LoVo (cell line): ENCODE measurements at places on chromosomes 16 and 17.

- no peak for DNase-seq
Observed at GRCh38 chr16:69773260-69773947, 11.3 kb downstream of the WWP2 start.

DNA sequence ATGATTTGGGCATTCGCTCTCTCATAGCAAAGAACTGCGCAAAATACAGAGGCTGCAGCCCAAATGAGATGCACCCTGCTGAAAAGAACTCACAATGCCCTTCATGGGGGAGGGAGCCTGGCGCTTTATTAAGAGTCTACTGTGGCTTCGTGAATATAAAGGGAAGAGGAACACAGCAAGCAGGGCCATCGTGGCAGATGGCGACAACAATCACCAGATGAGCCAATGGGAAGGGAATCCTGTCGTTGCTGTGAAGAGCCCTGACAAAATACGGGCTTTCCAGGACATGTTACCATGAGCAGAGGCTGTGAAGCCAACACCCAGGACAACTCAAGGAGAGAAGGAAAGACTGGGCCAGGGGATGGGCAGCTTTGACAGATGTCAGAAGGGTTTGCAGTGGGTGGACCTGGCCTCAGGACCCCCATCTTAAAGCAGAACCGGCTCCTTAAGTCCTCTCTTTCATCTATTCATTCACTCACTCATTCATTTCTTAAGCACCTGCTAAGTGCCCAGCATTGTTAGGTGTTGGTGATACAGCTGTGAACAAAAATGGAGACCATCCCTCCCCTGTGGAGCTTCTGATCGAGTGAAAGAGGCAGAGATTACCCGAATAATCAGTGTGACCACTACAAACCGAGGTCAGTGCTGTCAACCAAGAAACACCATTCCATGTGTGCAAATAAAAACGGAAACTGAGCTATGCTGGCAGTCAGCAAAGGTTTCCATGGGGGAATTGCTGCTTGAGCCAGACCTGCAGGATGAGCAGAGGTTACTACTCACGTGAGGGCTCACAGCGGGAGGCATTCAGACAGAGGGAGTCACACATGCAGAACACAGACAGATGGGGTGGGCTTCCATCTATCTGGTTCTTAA is 125.8 kb downstream of the DYNLRB2 start:
- DNase-seq = no peak

- no peak for DNase-seq
Observed at GRCh38 chr16:89613231-89613953, at the start of gene DPEP1. Gene DPEP1 (plus strand): TSS chr16:89613642. CDS start chr16:89630411, 16,769 bp downstream.

DNA sequence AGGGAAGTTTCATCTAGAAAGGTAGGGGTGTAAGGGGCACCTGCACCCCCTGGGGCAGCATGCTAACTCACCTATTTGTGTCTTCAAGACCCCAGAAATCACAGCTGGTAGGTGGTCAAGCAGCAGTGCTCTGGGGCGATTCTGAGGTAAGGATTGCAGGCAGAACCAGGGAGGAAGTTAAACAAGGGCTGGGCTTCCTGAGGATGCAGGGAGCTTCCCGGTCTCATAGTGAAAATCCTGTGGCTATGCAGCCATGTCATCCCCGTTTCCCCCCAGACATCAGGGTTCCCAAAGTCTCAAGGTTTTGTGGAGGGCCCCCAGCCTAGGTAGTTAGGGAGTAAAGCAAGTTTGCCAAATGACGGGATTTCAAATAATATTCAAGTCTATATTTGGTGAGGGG is 78.5 kb downstream of the C16orf78 start:
- no peak for DNase-seq

- no peak for DNase-seq
Observed at GRCh38 chr16:6694636-6695035, 638.0 kb upstream of the RBFOX1 start.

DNA sequence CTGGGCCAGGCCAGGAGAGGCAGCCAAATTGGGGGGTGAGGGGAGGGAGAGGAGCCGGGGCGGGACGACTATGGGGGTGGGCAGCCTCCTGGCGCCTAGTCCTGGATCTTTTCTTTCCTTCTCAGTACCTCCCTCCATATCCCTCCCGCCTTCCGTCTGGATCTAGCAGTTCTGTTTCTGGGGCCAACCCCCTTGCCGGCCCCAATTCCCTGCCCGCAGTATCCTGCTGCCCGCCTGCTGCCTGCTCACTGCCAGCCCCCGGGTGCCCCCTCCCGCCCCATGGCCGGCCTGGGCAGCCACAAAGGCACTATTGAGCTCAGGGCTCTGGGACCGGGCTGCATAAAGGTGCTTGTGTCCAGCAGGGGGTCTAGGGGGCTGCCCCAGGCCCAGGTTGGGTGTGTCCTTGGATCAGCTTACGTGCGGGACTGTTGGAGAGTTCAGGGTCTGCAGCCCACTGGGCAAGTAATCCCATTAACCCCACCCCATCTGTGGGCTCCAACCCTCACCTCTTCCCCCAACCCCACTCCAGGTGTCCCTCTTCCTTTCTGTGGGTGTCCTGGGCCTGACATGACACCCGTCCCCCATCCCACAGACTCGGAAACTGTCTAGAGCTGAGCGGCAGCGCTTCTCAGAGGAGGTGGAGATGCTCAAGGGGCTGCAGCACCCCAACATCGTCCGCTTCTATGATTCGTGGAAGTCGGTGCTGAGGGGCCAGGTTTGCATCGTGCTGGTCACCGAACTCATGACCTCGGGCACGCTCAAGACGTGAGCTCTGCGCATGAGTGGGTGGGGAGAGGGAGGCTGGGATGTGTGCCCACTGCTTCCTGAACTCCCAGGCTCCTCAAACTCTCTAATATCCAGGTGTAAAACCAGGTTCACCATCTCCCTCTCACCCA is 2.0 kb downstream of the WNK4 start:
- no peak for DNase-seq

DNA sequence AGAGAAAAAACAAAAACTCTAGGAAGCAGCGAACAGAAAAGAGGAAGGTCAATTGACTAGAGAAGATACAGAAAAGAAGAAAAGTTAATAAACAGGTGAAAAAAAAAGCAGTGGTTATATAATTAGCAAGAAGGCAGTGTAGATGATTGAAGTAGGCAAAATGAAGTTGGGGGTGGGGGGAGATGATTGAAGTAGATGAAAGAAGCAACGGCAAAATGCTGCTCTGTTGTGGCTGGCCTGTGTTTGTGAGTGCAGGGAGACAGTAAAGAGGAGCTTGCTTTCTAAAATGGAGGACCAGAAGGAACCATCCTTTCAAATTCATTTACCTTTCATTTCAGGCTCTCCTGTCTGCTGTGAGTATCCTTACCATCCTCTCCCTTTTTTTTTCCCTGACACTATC is 3.6 kb downstream of the EVI2B start:
- no peak for DNase-seq

- DNase-seq = no peak
Observed at GRCh38 chr16:8588682-8589056, 1.6 kb downstream of the TMEM114 start.

GRCh38 chr17:2347805-2348685 is 10.7 kb downstream of the SGSM2 start:
- DNase-seq = no peak

DNA sequence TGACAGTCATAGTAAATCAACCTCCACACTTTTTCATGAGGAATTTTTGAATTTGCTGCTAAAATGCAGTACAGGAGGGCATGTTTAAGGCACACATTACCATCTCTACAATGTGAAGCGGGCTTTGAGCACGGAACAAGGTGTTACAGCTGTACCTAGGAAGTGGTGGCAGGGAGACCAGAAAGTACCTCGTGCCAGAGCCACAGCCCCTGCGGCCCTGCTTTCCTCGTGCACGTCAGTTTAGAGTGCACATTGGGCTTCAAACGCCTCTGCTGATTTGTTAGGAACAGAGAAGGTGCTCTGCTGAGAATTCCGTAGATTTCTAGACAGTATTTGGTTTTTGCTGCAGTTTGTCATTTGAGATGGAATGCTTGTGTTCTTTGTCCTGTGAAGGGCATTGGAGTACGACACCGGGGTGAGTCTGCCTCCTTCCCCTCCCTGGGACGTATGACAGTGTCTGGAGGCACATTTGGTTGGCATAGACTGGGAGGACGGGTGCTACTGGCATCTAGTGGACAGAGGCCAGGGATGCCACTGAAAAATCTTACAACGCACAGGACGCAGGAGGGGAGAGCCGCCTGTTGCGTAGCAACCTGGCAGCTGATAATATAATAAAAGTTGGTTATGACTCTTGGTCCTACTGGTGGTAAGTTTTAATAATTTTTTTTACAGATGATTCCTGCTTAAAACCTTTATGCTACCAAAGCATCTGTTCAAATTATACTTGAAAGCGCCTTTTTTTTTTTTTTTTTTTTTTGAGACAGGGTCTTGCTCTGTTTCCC is 9.1 kb downstream of the FOXK2 start:
- no peak for DNase-seq

DNA sequence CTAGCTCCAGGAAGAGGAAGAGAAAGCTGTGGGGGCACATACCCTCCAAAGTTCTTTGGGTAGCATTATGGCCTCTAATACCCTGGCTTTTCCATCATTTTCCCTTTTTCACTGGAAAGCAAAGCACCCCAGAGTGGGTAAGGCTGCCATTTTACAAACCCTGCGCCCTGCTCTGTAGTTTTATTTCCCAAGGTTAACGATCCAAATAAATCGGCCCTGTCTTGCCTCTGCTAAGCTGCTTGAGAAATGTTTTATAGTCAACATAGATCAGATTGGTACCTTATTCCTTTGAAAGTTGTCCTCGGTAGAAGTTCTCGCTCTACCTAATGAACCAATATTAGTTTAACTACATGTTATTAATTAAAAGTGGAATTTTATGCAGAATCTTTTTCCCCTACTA is 328.2 kb downstream of the NPIPA8 start:
- no peak for DNase-seq

DNA sequence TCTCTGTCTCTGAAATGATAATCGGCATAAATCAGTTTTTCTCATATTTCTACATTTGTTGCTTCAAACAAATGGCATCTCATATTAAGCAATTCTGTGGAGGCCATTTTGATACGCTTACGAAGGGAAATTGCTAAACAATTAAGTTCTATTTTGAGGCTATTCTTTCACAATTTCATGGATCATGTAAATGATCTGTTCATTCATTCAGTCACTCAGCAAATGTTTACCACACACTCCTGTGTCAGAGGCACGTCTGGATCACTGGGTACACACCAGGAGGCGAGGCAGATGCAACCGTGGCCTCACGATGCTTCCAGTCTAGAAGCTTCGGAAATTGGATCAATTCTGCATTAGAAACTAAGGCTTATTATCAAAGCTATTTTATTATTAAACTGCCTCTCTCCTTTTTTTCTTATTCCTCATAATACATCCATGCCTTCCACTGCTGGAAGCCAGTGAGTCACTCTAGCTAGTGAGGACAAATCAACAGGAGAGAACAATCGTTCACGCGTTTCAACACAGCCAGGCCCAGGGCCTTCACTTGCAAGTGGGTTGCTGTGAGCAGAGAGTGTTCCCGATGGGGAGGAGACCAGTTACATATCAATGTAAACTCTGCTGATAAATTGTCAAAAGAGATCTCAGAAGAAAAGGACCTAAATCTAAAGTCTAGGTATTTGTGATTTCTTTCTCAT is 11.3 kb upstream of the SLC39A11 start:
- DNase-seq = no peak

DNA sequence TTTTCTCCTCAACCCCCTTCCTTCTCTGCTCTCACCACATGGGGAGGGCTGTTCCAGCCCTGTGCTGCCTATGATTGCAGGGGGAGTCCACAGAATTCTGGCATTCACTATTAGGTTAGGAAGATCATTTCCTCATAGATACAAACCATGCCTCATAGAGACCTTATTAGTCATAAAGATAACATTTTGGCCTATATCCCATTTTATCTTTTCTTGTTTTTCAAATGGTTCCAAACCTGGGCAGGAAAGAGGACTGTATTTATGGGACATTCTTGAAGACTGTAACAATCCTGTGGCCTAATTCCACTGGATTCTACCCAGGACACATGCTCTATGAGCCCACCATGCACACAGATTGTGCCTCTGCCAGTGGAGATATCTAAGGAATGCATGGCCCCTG is 51.7 kb downstream of the ASIC2 start:
- DNase-seq = no peak

- no peak for DNase-seq
Observed at GRCh38 chr17:39525801-39526506, 64.7 kb downstream of the CDK12 start.

DNA sequence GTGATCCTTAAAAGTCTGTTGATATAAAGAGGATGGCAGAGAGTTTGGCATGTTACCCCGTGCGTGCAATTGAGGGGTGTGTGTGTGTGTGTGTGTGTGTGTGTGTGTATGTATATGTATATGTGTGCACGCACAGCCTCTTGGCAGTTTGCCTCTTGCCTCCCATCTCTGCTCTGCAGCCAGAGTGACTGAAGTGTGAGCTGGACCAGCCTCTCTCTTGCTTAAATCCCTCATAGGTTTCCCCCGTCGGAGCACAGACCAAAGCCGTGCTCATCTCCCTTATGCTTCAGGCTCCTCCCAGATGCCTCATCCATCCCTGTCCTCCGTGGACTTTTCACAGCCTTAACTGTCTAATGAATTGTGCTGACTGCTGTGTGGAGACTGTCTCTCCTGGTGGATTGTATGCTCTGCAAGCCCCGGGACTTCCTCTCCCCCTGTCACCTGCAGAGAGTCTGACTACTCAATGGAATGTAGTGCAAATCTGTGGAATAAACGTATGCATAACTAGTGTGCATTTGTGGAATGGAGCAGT is 413.5 kb downstream of the CPPED1 start:
- DNase-seq = no peak

GRCh38 chr17:10311131-10311530 is 61.7 kb downstream of the MYH13 start:
- no peak for DNase-seq

DNA sequence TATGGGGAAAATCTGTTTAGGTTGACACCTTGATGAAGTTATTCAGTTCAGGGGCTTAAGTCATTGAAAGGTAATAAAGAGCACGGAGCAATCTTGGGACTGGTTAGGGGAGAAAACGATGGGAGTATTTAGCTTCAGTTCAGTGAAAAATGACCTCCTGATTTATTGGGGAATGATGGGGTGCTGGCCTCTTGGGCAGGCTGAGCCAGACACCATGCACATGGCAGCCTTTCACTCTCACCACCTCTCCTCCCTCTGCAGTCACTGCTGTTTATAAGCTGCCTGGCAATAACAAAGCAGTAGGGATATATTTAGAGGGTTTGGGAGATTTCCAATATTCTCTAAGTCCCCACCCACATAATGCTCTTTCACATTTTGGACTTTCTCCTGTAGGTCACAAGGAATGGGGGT is 140.5 kb upstream of the HS3ST2 start:
- no peak for DNase-seq

DNA sequence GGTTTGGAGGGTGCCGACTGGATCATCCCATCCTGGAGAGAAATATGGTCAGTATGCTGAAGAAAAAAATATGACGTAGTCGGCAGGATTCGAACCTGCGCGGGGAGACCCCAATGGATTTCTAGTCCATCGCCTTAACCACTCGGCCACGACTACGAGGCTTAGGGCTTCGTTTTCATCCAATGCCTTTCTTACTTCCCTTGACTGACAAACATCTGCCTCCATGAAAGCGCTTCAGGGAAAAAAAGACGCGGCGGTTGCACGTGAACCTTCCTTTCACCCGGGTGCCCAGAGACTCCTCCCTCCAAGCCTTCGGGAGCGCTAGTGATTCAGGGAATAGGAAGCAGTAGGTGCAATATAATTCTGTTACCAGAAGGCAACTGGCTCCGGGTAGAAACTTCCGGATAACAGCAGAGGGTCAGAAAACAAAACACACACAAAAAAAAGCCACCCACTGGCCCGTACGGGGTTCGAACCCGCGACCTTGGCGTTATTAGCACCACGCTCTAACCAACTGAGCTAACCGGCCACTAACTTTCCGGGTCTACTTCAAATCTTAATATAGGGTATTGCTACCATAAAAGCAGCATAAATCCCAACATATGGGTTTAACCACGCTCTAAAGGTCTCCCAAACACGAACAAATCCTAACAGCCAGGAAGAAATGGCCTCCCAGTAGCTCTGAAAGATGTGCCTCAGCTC is 16.3 kb upstream of the AURKB start:
- DNase-seq = peak; percentile 85
